Activated CD4-positive, alpha-beta T cell treated with anti-CD3 and anti-CD28 coated beads, Interleukin-2, Interleukin-6, amounts not matched to agents 100 ng/mL and 50 ng/mL, durations not matched to agents 16 hours and 8 hours (primary cell): ENCODE measurements at places on chromosomes 6 and 20.

GRCh38 chr6:111730864-111731263 is 125.2 kb upstream of the TRAF3IP2 start:
- no peak for DNase-seq

DNA sequence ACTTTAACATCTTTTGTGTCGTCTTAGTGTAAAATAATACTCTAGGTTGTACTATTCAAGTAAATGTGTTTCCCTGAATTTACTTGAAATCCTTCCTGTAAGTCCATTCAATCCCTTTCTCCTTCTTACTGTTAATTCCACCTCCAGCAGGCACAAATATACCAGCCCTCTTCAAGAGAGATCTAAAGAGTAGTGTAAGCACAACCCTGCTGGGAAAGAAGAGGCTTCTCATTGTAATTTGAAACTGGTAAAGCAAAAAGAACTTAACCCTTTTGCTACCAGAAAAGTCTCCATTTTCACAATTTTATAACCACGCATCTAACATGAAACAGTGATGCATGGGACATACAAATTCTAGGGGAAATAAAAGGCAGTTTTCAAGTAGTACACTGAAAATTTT is at the start of gene BMP5:
Gene BMP5, minus strand, starts transcription at position 191 of the 400 bp plus-strand sequence. CDS start 725 bp downstream, outside the sequence.
- DNase-seq = no peak

GRCh38 chr20:1562622-1563021 is 5.1 kb upstream of the SIRPD start:
- DNase-seq = no peak

DNA sequence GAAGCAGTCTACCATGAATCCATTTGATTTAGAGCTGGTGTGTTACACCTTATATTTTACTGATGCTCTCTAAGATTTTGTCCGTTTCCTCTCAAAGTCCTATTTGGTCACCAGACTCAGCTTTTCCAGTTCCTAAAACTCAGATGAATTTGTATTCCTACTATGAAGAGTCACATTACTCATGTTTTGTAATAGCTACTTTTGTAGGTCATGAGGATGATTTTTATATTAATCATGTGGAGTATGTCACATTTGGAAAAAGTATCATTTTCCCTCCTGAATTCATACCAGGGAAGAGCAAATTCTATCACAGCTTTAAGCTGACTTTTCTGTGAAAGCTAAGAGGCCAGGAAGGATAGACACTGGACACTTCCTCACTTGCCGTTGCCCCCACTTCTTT is 140.6 kb upstream of the SCGN start:
- DNase-seq = no peak

- DNase-seq = no peak
Measured at GRCh38 chr20:25300496-25301170, 52.7 kb downstream of the PYGB start.

GRCh38 chr20:14740380-14740779 is 403.0 kb upstream of the FLRT3 start:
- DNase-seq = no peak

DNA sequence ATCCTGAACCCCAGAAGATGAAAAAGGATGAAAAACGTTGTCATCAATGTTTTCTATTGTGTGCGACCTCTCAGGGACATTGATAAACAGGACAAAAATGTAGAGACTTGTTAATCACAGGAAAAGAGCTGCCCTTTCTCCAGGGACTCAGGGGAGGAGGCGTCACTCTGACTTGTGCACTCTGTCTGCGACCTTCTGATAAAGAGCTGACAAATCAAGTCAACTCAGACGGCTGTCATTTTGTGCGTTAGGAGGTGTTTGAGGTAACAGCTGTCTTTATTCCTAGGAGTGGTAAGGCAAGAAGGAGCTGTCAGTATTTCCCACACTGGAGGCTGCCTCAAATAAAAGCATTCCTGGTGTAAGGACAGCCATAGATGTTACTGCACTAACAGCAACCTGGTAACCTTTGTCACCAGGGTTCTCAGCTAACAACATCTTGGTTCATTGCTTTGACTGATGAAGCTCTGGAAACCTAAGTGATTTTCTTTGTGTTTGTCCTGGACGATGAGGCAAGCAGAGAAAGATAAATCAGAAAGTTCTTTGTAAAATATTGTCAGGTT is 38.6 kb upstream of the NXT1 start:
- DNase-seq = no peak

DNA sequence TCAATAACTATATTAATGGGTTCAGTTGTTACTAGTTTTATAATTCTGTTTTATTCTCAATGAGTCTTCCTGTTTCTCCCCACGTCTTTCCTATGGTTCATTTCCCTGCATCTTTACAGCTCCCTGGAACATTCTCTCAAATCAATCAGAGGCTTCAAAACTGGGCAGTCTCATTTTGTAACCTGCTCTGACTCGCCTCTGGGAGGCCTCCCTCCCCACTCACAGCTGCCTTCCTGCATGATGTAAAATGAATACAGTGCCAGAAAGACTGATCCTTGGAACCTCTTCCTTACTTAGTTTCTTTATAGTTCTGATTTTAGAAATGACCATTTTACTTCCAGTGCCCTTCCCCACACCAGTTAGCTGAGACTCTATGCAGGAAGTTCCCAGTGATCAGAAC is 103.9 kb downstream of the ESR1 start:
- DNase-seq = no peak
